Activated gamma-delta T cell treated with Interleukin-2 at 50 U/mL for 16 hours (primary cell): ENCODE measurements at places on chromosomes 5 and 9.

DNA sequence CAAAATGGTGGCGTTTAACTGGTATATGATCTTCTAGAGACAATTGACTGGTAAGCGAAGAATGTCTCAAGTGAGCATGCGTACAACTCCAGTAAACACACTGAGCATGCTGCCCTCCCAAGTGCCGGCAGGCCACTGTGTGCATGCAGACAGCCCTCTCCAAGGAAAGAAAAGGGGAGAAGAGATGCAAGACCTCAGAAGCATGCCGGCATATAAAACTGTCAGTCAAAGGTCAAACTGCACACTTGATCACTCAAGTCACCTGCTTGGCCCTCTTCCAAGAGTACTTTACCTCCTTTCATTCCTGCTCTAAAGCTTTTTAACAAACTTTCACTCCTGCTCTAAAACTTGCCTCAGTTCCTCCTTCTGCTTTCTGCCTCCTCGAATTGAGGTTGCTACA is 910.2 kb downstream of the TAF11L14 start:
- no peak for DNase-seq

DNA sequence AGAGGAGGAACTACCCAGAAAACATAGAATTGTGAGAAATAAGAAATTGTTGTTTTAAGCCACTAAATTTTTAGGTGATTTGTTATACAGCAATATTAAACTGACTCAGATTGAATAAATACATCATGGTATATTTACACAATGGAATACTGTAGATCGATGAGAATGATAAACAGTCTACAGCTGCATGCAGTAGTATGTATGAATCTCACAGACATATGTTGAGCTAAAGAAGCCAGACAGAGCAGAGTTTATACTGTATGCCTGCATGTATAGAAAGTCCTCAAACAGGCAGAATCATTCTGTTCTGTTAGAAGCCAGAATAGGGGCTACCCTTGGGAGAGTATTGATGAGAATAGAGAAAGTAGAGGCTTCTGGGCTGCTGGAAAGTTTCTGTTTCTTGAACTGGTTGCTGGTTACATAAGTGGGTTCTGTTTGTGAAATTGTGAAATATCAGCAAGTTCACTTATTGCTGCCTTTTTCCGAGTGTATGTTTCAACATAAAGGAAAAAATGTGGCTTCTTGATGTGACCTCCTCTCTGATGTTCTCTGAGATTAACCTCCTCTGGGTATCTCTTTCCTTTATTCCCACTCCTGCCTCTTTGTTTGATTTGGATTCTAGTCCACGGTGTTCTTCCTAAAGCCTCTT is 9.6 kb downstream of the KIAA1958 start:
- DNase-seq: no peak

DNA sequence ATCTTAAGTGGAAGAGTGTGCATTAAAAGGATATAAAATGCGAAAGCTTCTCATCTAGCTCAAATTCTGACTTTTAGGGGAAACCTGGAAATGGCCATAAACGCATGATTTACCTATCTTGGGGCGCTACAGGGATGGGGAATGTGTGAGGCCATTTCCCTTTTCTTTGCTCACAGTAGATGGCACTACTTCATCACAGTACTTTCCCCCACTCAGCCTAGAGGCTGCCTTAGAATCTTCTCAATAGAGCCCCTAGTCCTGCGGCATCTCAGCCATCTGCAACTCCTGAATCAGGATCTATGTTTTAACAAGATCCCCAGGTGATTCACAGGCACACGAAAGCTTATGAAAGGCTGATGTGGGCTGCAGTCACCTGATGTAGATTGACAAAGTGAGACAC is 110.8 kb downstream of the LHFPL2 start:
- DNase-seq: no peak

DNA sequence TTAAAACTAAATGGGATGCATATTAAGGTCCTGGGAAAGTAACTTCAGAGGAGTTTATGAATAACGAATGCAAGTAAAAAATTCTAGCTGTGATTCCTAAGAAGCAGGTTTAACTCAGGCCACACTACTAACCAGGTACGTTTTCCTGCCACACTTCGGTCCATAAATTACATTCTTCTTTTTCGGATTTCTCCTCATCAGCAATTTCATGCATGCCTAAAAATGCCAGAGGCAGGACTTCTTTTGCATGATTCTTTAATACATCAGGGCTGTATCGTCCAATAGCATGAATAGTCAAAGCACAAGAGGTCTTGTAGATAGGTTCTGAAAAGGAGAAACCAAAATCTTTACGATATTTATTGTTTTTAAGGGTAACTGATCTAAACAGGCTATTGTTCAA is 42.3 kb upstream of the OR2K2 start:
- no peak for DNase-seq

- no peak for DNase-seq
Observed at GRCh38 chr5:137281201-137281600, 217.9 kb downstream of the SPOCK1 start.

DNA sequence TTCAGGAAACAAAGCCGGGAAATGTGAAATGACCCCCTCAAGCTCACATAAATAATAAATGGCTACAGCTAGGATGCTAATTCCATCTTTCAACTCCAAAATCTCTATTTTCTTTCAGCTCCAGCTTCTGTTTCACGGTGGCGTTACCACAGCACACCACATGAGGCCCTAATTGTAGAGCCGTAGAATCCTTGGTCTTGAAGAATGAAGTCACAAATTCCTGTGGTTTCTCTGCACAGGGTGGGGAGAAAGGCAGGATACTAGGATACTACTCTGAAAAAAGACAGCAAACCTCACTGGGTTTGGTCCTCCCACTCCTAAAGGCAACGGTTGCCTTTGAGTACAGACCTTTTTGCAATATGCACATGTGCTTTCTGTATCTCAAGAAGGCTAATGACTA is 13.9 kb upstream of the RARS1 start:
- no peak for DNase-seq

GRCh38 chr5:68711293-68712200 is 382.3 kb upstream of the SLC30A5 start:
- no peak for DNase-seq

DNA sequence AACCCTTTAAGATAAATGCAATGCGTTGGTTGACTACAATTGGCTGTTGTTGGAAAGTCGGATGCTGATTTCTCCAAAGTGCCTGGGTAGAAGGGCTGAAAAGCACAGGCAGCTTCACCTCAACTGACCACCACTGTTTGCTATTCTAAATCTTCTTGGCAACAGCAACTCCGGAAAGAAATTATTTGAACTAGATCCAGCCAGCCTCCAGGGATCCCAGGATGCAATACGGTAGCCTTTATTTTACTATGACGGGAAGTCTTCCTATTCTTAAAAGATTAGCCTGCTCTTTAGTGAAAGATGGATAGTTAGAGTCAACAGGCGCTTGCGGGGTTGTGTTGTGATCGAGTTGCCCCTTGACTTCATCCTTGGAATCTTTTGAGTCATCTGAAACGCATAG is 78.6 kb upstream of the KLF9 start:
- DNase-seq: no peak

DNA sequence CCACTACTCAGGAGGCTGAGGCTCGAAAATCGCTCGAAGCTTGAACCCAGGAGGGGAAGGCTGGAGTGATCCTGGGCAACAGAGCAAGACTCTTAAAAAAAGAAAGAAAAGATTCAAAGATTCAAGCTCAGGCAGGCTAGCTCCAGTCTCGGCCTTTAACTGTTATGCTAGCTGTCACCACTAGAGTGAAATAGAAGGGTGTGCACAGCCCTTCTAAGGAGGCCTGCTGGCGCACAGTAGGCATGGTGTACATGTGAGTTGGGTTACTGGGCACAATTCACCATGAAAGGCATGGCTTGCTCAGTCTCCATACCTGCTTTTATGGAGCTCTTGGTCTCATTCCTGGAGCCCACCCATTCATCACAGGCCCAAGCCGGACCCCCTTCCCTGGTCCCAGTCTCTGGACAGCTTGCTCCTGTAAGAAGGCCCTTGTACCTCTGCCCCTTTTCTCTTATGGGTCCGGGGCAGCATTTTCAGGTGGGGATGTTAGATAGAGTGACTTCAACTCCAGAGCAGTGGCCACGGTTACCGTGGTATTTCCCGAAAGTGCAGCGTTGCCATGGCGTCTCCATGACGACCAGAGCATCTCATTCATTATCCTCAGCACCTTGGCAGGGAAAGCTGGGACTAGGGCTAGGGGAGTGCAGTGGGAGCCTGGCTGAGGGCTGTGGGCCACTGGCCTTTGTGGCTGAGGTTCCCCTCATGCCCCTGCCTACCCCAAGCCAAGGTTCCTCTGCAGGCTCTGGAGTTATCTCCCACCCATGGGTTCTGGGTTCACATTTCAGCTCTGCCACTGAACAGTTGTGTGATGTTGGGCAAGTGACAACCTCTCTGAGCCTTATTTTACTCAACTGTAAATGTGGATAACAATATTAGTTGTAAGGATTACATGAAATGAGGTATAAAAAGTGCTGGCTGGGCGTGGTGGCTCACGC is 5.7 kb downstream of the NDST1 start:
- DNase-seq: no peak

GRCh38 chr9:119435076-119435475 is 65.8 kb upstream of the BRINP1 start:
- no peak for DNase-seq

DNA sequence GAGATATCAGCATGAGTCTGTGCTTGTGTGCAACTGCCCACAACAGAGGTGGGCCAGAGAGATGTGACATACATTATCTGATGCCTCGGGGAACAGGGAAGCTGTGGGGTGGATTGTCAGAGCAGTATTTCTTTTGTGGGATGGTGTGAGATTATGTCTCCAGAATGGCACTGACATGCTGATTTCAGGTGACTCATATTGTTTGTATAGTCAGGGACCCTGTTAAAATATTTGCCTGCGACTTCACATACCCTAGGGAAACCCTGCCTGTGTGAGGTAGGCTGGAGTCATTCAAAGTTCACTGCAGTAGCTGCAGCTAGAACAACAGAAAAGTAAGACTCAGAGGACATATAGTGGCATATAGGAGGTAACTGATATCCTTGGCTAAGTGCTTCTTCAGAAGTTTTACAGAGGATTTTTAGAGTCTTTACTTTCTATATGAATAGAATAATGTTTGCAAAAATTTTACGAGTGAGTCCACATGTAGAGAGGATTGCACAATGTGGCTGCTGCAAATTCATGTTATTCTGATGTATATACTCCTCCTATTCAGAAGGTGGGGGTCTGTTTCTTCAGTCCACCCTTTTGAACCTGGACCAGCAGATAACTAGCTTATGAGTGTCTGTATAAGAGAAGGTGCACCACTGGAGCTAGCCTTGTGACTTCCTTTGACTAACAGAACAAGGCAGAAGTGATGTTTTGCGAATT is 89.3 kb downstream of the MACIR start:
- DNase-seq: no peak

GRCh38 chr9:125914411-125914810 is 167.2 kb downstream of the PBX3 start:
- DNase-seq: no peak

DNA sequence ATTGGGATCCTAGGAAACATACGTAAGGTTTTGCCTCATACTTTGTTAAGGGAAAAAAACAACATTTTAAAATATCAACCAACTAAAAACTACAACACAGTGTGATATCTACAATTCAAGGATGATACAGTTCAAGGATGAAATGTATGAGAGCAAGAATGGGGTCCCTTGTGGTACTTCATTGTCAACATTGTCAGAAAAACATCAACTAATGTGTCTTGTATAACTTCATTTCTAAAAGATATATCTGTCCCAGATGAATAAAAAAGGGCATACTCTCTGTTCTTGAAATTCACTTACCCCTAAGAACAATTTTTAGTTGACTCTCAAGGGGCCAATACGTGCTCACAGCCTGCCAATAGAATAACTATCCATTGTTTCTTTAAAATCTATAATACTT is 1250.5 kb downstream of the PTPRD start:
- DNase-seq: no peak

DNA sequence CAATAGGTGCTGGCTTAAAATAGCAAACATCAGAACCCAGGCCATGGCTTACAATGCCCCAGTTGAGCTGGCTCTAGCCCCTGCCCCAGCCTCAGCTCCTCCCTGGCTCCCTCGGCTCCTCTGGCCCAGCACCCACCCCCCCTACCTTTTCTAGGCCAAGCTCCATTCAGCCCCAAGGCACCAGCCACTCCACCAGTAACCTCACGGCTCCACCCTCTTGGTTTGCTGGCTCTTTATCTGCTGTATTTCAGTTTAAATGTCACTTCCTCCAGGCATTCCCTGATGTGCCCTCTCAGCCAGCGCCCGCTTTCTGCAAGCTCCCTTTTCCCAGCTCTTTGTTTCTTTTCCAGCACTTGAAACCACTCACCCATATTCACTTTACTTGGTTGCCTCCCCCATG is 10.6 kb downstream of the C1QTNF2 start:
- DNase-seq: no peak

DNA sequence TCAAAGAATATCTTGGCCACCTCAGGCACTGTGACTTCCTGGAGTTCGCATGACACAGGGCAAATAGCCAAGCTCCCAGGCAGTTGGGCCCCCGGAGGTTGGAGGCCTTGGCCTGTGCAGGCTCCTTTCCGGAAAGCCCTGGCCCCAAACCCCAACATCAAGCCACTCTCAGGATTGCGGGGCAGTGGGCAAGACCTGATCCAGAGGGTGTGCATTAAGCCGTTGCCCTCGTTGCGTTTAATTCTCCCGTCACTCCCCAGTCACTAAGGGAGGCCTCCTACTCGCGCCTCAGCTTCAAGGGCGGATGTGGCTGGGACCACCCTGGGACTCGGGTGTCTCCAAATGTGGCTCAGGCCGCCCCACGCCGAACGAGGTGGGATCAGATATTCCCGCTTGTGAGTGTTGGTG is 60.1 kb downstream of the TMEM174 start:
- no peak for DNase-seq

- no peak for DNase-seq
Observed at GRCh38 chr9:8883321-8883720, 1083.7 kb upstream of the DMAC1 start.

- no peak for DNase-seq
Observed at GRCh38 chr5:122151640-122152039, 22.3 kb downstream of the ZNF474 start.

- peak; percentile 46 for DNase-seq
Observed at GRCh38 chr5:171907725-171908343, 98.6 kb downstream of the FBXW11 start.

DNA sequence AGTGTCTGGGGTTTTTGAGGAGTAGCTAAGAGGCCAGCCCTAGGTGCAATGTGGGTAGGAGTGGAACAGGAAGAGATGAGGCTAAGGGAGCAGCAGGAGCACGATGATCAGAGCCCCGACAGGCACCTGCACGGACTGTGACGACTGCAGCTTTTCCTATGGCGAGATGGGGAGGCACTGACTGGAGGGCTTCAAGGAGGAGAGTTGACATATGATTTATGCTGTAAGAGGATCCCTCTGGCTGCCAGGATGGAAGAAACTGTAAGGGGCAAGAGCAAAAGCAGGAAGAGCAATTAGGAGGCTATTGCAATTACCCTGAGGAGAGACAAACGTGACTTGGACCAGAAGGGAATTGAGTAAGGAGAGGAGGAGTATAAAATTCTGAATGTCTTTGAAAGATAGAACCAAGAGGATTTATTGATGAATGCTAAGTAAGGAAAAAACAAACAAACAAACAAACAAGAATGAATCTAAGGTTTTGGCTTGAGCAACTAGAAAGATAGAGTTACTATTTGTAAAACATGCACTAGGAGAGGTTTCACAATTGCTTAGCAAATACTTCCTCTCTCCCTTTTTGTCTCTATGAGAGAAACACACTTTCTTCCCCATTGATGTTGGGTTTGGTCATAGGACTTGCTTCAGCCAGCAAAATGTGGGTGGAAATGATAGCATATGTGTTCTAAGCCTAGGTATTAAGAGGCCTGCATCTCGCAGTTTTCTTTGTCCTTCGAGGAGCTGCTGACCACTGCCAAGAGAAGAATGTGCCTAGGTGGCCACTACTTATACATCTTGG is 32.9 kb downstream of the TRPC7 start:
- no peak for DNase-seq

GRCh38 chr5:73591102-73591695 is 25.7 kb downstream of the UTP15 start:
- DNase-seq: peak; percentile 54
